ENCODE measurements at places on chromosomes 6 and 20.

- no peak for DNase-seq
Observed at GRCh38 chr20:23167431-23167830, 81.3 kb upstream of the CD93 start.

GRCh38 chr20:64036346-64037198 is 590 bp downstream of the C20orf204 start:
- DNase-seq = no peak

DNA sequence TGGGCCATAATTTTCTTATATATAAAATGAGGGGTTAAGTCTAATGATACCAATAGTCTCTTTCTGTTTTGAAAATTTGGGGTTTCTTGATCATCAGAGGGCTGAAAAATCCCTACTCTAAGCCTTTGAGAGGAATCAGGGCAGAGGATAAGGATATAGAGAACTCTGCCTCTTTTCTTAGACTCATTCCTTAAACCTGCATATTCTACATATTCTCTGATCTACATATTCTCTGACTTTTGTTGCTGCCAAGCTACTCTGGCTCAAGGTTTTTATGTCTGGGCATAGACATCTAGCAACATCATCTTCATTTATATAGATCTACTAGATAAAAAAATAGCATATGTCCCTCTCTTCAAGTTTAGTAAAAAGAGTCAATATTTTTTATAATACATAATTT is 71.2 kb downstream of the FLRT3 start:
- DNase-seq = no peak

DNA sequence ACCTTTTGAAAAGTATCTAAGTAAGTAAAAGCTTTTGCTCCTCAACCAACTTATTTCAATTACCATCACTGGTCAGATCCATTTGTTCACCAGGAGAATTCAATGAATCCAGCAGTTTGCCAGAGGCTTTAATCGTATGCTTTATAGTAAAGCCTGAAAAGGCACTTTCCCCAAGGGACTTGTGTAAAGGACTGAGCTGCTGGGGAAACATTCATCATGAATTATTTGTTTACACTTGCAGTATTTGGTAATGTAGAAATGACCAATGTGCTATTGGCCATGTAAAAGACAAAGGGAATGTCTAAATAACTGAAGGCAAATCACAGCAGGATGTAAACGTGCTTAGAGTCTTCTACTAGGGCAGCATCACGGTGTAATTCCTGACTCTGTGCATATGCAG is 471.4 kb downstream of the ADGRB3 start:
- no peak for DNase-seq

DNA sequence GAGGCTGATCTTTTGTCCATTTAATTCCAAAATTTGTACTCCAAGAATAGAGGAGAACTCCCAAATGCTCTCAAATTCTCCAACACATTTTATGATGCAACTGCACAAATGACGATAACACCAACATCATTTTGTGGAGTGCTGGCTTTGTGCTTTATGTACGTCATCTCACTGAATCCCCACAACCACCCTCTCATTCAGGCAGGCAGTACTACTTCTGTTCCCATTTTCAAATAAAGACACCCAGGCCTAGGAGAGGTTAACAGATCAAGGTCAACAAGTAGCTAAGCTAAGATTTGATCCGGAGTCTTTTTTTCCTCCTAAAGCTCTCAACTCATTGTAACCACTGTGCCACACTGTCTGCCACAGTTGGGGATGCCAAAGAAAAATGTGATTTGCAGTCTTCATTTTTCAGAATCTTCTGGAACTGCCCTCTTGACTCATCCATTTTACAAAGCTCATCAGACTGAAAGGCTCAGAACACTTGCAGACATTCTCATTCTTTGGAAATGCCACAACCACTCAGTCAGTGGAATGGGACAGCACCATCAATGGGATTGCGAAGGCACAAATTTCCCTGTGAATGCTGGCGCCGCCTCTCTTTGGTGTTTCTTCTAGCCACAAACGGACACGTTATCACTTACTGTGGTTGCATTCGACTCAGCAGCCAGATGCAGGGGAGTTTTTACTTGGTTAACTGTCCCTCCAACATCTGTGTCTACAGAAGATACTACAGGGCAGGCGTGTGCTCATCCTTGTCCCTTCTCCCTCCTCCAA is 184.4 kb downstream of the GJA10 start:
- DNase-seq = no peak

DNA sequence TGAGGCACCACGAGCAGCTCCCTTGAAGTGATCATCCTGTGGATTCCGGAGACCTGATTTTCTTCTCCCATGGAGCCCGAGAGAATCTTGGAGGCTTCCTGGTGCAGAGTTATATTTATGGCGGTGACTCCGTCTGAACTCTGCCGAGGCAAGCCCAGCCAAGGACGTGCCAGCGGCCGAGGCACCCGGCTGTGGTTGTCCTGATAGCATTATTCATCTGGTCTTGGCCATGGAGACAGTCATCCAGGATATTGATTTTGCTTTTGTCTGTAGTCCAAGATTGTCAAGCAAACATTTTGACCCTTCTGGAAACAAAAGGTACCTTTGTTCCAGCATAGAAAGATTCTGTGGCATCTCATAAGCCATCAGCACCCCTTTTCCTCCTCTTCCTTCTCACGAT is 163.3 kb downstream of the SCML4 start:
- no peak for DNase-seq

GRCh38 chr6:167836721-167837120 is 10.0 kb downstream of the AFDN start:
- no peak for DNase-seq

DNA sequence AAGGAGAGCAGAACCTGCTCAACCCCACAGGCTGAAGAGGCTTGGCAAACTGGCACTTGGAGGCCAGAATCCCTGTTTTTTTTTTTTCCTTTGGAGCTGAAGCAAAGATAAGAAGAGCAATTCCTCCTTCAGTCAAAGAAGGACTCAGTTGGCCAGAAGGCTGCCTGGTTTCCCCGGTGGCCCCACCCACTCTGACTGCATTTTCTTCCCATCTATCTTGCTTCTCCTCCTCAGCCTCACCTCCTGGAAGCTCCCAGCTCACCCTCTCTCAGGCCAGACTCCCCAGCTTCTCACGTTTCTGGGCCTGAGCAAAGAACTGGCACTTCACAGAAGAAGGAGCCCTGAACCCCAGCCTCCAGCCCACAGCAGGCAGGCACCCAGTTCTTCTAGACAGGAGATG is 2.4 kb downstream of the LRFN2 start:
- DNase-seq = no peak

DNA sequence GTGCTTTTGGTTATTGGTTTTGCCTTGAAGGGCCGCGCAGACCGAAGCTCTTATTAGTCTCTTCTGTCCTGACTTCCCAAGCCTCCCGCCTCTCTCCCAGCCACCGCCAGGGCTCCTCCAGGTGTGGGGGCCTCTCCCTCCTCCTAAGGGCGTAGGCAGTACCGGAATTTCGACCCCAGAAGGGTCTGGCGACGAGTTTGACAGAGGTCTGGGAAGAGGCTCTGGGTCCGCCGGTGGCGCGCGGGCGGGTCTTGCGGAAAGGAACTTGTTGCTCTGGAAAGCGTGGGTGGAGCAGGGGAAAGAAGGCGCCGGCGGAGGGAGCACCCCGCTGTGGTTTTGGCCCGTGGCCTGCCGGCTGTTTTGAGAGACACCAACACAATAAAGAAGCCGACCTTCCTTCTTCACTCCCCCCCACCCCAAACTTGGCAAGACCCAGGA is 1.8 kb downstream of the PCSK2 start:
- no peak for DNase-seq

DNA sequence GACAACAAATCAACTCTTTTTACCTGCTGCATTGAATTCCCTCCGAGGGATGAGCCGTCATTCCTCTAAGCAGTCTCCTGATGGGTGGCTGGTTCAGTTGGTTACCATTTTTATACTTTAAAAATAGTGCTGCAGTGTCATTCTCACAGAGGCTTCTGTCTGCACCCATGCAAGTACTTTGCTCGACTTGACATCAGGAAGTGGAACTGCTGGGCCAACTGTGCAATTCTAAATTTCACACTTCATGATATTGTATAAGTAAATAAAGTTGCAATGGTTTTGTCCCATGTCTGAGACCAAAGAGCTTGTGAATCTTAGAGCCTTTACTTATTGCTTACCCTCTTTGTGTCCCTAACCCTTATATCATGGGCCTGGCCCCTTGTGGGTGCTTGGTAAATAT is 2.5 kb downstream of the BTN3A1 start:
- no peak for DNase-seq

DNA sequence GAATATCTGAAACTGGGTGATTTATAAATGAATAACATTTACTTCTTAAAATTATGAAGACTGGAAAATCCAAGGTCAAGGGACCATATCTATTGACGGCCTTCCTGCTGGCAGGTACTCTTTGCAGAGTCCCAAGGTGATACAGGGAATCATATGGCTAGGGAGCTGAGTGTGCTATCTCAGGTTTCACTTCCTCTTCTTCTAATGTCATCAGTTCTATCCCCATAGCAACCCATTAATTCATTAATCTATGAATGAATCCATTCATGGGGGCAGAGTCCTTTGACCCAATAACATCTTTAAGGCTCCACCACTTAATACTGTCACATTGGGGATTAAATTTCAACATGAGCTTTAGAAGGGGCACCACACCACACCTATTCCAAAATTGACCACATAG is 772.0 kb downstream of the HACE1 start:
- no peak for DNase-seq

- no peak for DNase-seq
Observed at GRCh38 chr20:60253471-60253870, 295.2 kb downstream of the CDH26 start.

DNA sequence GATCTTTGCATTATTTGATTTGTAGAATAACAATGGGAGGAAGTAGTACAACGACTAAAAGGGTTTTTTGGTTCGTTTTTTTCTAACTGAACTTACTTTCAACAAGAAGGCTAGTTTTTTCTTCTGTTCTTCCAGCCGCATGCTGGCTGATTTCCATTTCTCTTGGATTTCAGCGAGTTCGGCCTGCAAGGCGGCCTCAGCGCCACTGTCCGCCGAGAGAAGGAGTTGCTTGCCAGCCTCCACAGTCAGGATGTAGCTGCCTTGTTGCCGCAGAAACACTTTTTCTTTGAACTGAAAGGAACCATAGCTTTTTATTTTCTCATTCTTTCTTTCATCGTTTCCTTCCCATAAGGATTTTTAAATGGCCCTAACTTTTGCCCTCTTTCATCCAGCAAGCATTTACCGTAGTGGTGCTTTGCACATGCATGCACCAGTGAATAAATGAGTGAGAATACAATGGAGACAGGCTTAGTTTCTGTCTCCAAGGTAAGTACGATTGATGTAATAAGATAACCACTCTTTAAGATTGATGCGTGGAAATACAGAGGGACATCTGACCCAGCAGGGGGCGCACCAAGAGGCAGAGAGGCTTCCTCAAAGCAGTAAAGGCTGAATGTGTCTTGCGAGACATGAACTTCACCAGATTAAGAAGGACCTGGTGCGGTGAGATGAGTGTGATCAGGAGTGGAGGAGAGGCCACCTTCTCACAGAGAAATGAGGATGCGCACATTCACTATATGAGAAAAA is 398.8 kb downstream of the ESR1 start:
- DNase-seq = peak; percentile 13

DNA sequence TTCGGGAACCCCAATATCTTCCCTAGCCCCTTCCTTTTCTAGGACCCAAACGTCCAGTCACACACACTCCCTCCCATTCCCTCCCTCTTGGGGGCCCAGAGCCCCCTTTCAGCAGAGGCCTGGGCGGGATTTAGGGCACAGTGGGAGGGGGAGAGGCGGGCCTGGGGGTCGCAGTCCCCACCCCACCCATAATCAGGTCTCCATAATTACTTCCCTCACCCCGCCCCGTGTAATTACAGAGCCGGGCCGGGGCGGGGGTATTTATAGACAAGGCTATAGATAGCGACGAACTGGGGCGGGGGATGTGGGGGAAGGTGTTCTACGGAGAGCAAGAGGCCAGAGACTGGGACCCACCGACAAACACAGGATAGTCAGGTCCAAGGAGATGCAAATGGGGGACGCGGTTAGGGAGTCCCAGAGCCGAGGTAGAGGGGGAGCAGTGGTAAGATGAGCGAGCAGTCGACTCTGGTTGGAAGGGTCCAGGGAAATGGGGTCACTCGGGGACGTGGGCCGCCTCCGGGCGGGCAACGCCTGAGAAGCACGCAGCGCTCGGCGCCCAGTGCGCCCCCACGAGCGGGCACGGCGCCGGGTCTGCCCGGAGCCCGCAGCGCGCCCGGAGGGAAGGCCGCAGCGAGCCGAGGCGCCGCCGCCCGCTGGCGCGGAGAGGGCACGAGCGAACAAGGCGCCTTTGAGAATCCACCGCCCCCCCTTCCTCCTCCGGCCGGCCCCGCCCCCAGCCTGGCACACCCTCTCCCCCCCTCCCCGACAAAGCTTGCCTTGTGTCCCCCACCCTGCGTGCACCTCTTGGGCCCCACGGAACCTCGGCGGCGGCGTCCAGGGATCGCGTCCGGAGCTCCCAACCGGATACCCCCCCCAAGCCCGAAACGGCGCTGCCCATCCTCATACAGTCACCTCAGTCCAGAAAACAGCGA is 670 bp upstream of the COL11A2 start:
- no peak for DNase-seq

GRCh38 chr6:87293526-87293925 is 28.9 kb upstream of the SMIM8 start:
- no peak for DNase-seq

GRCh38 chr6:105492706-105493673 is 90.1 kb upstream of the PREP start:
- no peak for DNase-seq

- DNase-seq = no peak
Observed at GRCh38 chr6:106630366-106630765, 988 bp downstream of the QRSL1 start.

DNA sequence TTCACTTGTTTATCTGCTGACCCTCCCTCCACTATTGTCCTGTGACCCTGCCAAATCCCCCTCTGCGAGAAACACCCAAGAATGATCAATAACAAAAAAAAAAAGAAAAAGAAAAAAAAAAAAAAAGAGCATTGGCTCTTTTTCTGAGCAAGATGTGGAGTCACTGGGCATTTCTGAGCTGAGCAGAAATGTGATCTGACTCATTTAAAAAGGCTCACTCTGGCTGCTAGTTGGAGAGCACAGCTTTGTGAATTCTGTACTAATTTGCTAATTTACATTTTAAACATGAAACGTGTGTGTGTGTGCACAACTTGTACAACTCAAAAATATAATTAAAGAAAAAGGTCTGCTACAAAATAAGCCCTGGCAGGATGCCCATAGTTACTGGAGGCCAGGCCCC is 20.2 kb downstream of the SCML4 start:
- no peak for DNase-seq

GRCh38 chr6:17892097-17892686 is 95.2 kb downstream of the KIF13A start:
- DNase-seq = no peak

DNA sequence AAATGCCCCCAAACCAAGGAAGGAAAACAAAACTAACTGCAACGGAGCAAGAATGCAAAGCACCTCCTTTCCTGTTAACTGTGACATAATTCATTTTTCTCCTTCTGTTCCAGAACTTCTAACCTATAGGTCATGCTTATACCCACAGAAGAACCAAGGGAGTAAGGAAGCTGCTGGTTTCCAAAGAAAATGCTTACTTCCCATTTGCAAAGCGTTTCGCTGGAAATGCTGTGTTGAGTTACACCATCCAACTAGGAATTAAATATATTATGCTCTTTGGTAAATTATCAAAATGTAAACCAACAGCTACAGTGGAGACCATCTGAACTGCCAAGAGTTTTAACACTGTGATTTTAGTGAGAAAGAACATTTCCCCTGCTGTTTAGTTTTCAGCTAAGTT is 42.9 kb downstream of the ATXN1 start:
- DNase-seq = no peak
